Uterus (tissue), 4 donors: ENCODE measurements at places on chromosomes 16 and 17. TPM values are rescaled to one million over a fixed set of nuclear protein-coding genes. Genes with fewer than 3 reads are reported as not detected.
A peak's percentile ranks its signal among the peaks of the same experiment; 100 is the strongest.

GRCh38 chr17:29401258-29401657 is 11.1 kb downstream of the TAOK1 start:
- no peaks in the 10 kb centered on the region for H3K36me3 ChIP-seq
- no peaks in the 10 kb centered on the region for H3K27me3 ChIP-seq
- H3K27ac ChIP-seq = no peak overlapping the region
- no peaks in the 10 kb centered on the region for H3K4me1 ChIP-seq
- no peak for DNase-seq
- H3K4me3 ChIP-seq = no peak overlapping the region

- H3K27me3 ChIP-seq = no peaks in the 10 kb centered on the region
- peak overlapping the region; percentile 78 for H3K4me3 ChIP-seq
- H3K36me3 ChIP-seq = no peaks in the 10 kb centered on the region
- DNase-seq = peak; percentile 38
- H3K27ac ChIP-seq = peak overlapping the region; percentile 84
Observed at GRCh38 chr16:21159281-21159951, 942 bp downstream of the LDAF1 start.

DNA sequence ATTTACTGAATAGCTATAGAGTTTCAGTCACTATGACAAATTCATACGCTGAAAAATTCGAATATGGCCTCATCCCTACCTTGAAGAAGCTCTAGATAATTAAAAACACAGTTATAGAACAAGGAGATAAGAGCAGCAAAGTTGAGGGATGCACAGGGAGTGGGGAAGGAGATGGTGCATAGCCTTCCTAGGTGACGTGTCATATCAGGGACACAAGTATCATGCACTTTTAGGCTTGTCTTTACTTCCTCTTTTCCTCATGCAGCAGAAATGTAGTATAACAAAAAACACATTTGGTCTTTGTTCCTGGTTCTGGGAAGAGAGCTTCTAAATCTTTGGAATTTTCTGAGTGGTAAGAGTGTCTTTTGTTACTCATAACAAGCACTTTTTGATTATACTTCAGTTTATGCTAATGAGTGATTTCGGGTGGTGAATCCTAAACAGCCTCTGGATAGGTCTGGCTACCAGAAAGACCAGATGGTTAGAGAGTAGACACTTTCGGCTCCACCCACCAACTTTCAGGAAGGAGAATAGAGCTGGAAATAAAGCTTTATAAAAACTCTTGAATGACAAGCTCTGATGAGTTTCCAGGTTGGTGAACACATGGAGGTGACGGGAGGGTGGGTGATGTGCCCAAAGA is 341.4 kb downstream of the UTP18 start:
- H3K4me3 ChIP-seq = no peak overlapping the region
- DNase-seq = no peak
- H3K27me3 ChIP-seq = no peaks in the 10 kb centered on the region

DNA sequence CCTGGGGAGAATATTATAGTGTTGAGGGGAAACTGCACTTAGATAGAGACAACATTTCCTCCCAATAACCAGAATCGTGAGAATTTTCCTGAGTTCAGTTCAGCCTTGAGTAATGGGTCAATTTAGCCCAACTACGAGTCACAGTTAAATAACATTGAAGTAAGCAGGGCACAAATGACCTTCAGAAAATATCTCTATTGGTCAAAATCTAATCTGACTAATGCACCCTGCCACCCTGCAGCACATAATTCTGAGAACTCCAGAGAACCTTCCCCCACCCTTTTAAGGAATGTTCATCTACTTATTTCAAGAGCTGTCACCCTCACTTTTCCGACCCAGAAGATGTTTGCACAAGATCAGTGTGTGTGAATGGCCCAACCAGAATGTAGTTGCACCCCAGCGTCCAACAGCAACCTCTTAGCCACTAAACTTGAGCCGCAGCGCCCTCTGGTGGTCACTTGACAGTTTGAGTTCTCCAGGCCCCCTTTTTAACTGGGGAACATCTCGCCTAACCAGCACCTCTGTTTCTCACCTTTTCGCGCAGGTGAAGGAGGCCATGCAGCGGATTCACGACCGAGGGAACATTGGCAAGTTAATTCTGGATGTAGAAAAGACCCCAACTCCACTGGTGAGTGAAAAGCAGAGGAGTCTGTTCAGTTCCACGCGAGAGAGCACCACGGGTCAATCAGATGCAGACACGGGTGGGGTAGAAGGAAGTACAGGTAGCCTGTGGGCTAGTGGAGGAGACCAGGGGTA is 50.9 kb upstream of the CLEC3A start:
- no peak overlapping the region for H3K4me3 ChIP-seq
- H3K27ac ChIP-seq = no peak overlapping the region
- H3K4me1 ChIP-seq = no peaks in the 10 kb centered on the region
- no peaks in the 10 kb centered on the region for H3K36me3 ChIP-seq
- peak; percentile 57 for DNase-seq

DNA sequence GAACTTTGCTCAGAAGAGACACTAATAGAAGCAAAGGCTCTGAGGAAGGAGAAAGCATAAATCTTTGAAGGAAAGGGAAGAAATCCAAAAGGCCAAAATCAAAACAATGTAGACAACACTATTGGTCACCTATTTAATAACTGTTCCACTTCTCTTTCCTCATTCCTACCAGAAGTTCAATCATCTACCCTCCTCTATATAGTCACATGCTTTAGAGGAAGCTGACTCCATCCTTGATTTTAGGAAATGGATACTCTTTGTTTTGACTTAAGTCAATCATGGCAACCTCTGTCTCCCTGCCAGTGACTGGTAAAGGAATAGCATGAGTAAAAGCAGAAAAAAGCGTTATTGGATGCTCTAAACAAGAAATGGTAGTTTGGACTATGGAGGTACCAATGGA is 7.3 kb downstream of the BRIP1 start:
- H3K4me1 ChIP-seq = no peaks in the 10 kb centered on the region
- no peak overlapping the region for H3K4me3 ChIP-seq
- DNase-seq = no peak
- no peak overlapping the region for H3K27ac ChIP-seq
- no peaks in the 10 kb centered on the region for H3K36me3 ChIP-seq

DNA sequence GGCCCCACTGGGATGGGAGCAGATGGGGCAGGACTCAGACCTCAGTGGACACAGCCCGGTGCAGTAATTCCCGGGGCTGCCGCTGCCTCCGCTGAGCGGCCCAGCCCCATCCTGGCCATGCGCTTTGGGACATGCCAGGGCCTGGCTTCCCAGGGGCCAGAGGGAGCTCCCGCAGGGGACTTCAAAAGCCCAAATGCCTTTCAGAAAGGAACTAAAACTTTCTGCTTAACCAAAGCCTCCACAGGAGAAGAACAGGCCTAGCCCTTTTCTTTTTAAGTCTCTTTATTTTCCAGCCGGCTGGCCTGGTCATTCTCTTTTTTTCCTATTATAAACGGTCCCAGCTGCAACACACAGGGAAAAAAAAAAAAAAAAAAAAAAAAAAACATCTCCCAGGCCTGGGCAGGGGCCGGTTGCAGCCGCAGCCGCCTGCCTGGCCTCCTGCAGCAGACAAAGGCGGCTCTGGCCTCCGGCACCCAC is 10.7 kb upstream of the ZNF423 start:
- no peak overlapping the region for H3K27ac ChIP-seq
- no peaks in the 10 kb centered on the region for H3K4me1 ChIP-seq
- no peaks in the 10 kb centered on the region for H3K27me3 ChIP-seq
- no peak for DNase-seq
- no peaks in the 10 kb centered on the region for H3K36me3 ChIP-seq

KRTAP16-1 gene
- total RNA-seq = not detected

RNF166 gene
- total RNA-seq = 21.0 TPM

KSR1 gene
- total RNA-seq = 46.5 TPM

TK2 gene
- 52.6 TPM for total RNA-seq

AIPL1 gene
- total RNA-seq = not detected
